Naive thymus-derived CD4-positive, alpha-beta T cell (primary cell): ENCODE measurements at places on chromosomes 3 and 15.
A peak's percentile ranks its signal among the peaks of the same experiment; 100 is the strongest.

DNA sequence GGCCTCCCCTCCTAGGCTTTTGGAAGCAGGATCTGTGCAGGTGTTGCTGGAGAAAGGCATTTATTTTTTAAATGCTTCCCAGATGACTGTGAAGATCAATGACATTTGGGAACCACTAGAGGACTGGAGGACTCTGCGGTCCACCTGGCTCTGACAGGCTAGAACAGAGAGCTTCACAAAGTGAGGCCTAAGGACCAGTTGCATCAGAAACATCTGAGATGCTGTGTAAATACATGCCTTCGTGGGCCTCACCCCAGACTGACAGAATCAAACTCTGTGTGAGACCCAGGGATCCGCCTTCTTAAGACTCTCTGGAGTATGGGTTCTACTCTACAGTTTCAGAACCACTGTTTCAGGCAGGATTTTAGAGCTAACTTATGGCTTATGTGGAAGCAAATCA is 105.0 kb upstream of the ICE2 start:
- H3K4me3 ChIP-seq: peak overlapping the region; percentile 30
- H3K27me3 ChIP-seq: no peaks in the 10 kb centered on the region
- peak overlapping the region; percentile 82 for H3K27ac ChIP-seq
- no peaks in the 10 kb centered on the region for H3K36me3 ChIP-seq
- peaks cover 84% of the 10 kb centered on the region for H3K4me1 ChIP-seq

DNA sequence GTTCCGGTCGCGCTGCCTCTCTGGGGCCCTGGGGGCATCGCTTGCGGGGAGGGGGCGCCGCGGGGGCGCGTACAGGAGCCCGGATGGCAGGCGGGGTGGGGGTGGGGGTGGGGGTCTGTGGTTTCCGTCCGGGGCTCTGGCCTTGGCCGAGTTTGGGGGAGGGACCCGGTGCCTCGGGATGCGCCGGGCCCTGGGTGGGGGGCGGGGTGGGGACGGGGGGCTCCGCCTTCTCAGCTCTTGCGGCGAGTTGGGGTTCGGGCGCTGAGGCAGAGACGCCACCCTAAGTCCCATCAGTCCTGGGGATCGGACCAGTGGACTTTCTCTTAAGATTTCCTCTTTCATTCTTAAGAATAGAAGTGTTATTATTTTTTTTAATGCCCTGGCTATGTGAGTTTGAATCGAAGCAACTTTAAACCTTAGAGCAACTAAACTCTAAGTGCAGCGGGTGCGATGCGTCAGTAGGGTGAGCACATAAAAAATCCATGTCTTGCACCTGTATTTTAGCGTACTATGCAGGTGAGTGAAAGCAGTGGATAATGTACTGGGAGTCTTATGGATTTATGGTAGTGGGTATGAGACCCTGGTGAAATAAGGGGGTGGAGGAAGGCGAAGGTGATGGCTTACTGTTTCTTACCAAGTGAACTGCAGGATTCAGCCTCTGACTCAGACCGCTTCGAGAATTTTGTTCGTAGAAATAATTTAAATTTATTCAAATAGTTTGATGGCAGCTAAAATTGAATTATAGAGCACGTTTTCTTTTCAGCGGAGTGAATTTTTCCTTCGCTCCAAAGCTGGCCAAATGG is 762 bp downstream of the CTNNB1 start:
- peak overlapping the region; percentile 97 for H3K27ac ChIP-seq
- H3K27me3 ChIP-seq: no peaks in the 10 kb centered on the region

DNA sequence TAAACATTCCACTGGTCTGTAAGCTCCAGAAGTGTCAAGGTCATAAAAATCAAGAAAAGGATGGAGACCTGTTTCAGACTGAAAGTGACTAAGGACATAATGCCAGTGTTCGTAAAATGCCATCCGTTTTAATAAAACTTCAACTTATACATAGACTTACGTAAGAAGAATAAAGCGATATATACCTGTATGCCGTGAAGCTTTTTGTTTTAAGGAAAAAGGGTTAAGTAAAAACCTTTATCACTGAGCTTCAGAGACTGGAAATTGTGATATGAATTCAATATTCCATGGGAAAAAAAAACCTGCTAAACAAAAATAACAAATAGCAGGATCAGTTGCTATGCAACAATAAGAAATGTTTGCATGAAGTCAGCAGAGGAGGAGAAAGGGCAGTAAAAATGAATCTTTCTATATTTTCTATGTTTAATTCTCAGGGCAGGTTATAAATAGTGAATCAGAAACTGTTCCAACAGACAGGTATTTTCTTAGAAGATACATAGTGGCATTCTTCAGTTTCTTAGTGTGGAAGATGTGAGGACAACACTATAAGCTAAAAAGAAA is 42.5 kb downstream of the CHSY1 start:
- H3K27me3 ChIP-seq: no peaks in the 10 kb centered on the region
- no peak for DNase-seq
- no peak overlapping the region for H3K4me3 ChIP-seq
- no peaks in the 10 kb centered on the region for H3K36me3 ChIP-seq
- H3K27ac ChIP-seq: no peak overlapping the region

DNA sequence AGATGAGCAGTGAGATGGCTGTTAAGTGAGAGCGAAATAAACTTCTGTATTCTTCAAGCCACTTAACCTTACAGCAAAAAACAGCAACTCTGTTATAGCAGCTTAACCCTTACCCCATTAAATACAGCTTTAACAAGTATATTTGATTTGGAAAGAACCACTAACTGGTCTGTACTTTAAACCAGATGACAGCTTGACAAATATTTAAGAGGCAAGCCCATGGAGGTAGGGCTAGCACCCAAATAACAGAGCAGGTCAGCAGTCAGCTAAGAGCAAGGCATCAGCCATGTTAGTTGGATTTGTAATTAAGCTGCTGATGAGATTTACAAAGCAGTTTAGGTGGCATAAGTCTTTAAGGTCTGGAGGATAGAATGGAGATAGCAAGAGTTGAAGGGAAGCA is 3.5 kb downstream of the LZTFL1 start:
- no peaks in the 10 kb centered on the region for H3K27me3 ChIP-seq
- DNase-seq: no peak
- H3K27ac ChIP-seq: no peak overlapping the region
- H3K4me1 ChIP-seq: peaks cover 13% of the 10 kb centered on the region
- H3K36me3 ChIP-seq: no peaks in the 10 kb centered on the region
- H3K4me3 ChIP-seq: no peak overlapping the region

GRCh38 chr3:57855281-57855680 is 99.2 kb downstream of the SLMAP start:
- DNase-seq: no peak
- H3K4me1 ChIP-seq: no peaks in the 10 kb centered on the region
- no peaks in the 10 kb centered on the region for H3K27me3 ChIP-seq
- no peak overlapping the region for H3K4me3 ChIP-seq

DNA sequence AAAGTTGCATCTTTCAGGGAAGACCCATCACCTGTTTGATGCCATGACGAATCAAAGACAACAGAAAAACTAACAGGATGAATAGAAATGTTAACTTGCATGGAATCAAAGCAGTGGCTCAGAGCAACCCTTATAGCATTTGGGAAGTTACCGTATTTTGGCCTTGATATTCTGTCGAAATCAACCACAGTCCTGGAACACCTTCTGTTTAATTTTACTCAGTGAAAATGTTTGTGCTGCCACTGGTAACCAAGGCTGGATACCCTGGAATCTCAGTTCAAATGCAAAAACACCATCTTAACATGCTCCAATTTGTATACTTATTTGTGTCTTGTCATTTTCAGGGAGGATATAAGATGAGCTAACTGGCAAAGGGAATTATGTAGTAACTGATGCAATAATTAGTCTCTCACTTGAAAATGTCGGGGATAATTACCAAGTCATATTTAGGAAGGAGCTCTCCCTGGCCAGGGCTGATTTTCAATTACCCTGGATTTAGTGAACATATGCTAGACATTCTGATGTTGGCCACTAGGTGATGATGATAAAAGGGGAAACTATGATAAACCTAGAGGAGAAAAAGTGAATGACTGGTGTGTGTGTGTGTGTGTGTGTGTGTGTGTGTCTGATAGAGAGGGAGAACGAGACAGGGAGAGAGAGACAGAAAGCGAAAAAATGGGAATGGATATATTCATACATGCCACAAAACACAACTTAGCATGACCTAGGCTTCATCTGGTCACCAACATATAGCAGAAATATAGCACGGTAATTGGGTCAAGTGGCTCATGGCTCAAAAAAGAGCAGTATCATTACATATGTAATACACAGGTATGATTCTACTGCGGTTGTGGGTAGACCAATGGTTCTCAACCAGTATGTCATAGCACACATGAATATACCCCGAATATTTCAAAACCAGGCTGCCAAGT is 19.0 kb upstream of the PRICKLE2 start:
- H3K4me1 ChIP-seq: no peaks in the 10 kb centered on the region
- no peak overlapping the region for H3K4me3 ChIP-seq
- DNase-seq: no peak
- H3K27ac ChIP-seq: no peak overlapping the region
- H3K27me3 ChIP-seq: no peaks in the 10 kb centered on the region
- no peaks in the 10 kb centered on the region for H3K36me3 ChIP-seq

DNA sequence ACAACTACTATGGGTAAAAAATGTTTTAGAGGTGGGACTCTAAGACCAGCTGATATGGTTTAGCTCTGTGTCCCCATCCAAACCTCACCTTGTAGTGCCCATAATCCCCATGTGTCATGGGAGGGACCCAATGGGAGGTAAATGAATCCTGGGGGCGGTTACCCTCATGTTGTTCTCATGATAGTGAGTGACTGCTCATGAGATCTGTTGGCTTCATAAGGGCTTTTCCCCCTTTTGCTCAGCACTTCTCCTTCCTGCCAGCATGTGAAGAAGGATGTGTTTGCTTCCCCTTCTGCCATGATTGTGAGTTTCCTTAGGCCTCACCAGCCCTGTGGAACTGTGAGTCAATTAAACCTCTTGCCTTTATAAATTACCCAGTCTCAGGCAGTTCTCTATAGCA is 45.7 kb downstream of the FAM98B start:
- peaks cover 51% of the 10 kb centered on the region for H3K36me3 ChIP-seq
- H3K27me3 ChIP-seq: no peaks in the 10 kb centered on the region
- DNase-seq: no peak
- no peaks in the 10 kb centered on the region for H3K4me1 ChIP-seq

GRCh38 chr3:114213627-114214541 is 23.5 kb downstream of the ZNF80 start:
- peak overlapping the region; percentile 90 for H3K27ac ChIP-seq
- no peaks in the 10 kb centered on the region for H3K36me3 ChIP-seq
- H3K27me3 ChIP-seq: no peaks in the 10 kb centered on the region

DNA sequence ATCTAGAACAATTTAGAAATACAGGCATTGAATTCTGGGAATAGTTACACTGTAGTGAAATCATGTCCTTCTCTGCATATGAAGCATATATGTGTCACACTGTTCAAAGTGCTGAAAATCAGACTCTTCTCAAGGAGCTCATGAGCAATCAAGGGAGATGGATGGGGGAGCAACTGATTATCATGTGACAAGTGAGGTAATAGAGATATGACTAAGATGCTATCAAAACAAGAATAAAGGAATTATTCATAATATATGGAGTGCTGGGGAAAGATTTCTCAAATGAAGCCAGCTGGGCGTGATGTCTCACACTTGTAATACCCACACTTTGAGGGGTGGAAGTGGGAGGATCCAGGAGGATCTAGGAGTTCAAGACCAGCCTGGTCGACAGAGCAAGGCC is 74.9 kb upstream of the CHRNB4 start:
- no peak overlapping the region for H3K4me3 ChIP-seq
- H3K4me1 ChIP-seq: no peaks in the 10 kb centered on the region
- no peak for DNase-seq
